ENCODE measurements at places on chromosomes 11 and 22. TPM values are rescaled to one million over a fixed set of nuclear protein-coding genes. Genes with fewer than 3 reads are reported as not detected.

DNA sequence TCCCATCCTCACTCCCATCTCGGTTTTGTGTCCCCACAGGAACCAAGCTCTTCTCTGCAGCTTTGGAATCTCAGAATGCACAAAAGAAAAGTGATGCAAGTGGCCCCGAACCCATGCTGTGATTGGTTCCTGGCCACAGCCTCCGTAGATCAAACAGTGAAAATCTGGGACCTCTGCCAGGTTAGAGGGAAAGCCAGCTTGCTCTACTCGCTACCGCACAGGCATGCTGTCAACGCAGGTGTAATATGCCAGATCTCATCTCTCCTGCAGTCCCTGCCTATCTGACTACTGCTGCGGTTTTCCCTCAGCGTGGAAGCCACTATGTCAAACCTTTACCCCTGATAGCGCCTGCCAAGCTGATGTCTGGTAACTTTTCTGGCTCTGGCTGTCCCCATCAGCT lies 200.5 kb upstream of the LRRC4C start:
- DNase-seq: no peak

GRCh38 chr11:2940921-2941821 lies 12.0 kb upstream of the PHLDA2 start:
- no peak for DNase-seq

- DNase-seq: no peak
Observed at GRCh38 chr11:114970927-114971645, 292.8 kb downstream of the NXPE2 start.

- no peak for DNase-seq
Observed at GRCh38 chr22:27989758-27990450, 70.8 kb upstream of the PITPNB start.

The RAB39A gene
- polyA plus RNA-seq: 0.58 TPM

DNA sequence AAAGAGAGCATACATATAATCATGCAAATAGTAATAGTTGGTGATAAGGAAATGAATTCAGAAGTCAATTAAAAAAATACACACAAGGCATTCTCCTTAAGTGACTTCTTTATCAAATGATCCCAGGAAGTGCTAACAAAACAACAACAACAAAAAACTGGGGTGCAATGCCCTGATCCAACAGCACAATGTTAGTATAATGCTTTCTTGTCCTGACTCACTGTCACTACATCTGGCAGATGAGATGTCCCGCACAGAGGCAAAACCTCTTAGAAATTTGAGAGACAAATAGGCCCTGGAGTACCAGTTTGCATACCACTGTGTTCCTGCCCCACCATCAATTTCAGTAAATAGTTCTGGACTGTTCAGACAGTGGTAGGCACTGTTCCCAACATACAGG lies 11.0 kb upstream of the AMBRA1 start:
- no peak for DNase-seq

GRCh38 chr22:23898006-23898974 lies 4.1 kb downstream of the MIF start:
- DNase-seq: no peak

DNA sequence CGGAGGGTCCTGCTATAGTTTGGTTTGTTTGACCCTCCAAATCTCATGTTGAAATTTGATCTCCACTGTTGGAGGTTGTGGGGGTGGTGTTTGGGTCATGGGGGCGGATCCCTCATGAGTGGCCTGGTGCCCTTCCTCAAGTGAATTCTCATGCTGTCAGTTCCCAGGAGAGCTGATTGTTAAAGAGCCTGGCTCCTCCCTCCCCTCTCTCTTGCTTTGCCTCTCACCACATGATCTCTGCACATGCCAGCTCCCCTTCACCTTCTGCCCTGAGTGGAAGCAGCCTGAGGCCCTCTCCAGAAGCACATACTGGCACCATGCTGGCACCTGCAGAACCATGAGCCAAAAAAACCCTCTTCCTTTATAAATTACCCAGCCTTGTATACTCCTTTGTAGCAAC lies 7.1 kb downstream of the TSPAN18 start:
- DNase-seq: no peak

DNA sequence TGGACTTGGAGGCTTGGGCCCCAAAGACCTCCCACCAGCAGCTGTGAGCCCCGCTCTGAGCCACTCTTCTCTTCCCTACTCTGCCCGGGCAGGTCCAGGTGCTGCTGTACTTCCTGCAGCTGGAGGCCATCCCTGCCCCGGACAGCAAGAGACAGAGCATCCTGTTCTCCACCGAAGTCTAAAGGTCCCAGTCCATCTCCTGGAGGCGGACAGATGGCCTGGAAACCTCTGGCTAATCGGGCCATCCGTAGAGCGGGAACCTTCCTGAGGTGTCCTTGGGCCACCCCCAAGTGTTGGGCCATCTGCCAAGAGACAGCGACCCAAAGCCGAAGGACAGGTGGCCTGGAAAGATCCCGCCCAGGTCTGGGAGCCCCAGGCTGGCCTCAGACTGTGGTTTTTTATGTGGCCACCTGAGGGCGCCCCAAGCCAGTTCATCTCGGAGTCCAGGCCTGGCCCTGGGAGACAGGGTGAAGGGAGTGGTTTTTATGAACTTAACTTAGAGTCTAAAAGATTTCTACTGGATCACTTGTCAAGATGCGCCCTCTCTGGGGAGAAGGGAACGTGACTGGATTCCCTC lies 135.1 kb downstream of the BCR start:
- DNase-seq: peak; percentile 37

The GAL3ST1 gene
- 27.9 TPM for polyA plus RNA-seq

- DNase-seq: no peak
Observed at GRCh38 chr11:26510756-26511155, 61.3 kb downstream of the MUC15 start.

DNA sequence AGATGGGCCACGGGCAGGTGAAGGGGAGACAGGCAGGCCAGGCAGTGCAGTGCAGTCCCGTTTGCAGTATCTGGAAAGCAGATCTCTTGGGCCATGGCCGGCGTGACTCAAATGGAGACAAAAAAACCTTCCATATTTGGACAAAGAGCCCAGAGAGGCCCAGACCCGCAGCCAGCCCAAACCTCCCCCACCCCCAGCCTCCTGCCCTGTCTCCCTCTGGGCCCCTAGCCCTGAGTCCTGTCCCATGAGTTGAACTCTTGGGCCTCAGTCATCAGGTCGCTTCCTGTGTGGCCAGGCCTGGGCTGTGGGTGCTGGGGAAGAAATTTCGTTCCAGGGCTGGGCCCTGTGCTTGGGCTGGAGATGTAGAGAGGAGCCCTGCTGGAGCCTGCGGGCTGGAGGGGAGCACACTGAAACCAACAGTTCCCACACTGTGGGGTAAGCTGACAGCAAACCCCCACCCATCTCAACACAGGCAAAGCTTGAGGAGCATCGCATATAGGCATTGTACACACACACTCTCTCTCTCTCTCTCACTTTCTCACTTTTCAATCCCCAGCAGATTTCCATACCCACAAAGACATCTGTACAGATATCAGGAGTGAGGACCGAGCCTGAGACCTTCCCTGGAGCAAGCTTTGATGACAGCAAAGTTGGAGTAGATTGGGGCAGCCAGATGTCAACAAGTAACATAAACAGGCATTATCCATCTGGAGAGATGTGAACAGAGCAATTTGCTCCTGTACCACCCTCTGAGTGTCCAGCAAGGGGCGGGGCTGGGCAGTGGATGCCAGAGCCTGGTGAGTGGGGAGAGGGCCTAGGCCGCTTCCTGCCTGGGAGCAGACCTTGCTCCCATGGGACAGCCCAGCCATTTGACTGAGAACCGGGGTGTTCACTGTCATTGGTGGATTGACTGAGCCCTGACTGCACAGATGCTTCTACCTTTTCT lies 17.2 kb downstream of the ARHGEF17 start:
- DNase-seq: no peak

DNA sequence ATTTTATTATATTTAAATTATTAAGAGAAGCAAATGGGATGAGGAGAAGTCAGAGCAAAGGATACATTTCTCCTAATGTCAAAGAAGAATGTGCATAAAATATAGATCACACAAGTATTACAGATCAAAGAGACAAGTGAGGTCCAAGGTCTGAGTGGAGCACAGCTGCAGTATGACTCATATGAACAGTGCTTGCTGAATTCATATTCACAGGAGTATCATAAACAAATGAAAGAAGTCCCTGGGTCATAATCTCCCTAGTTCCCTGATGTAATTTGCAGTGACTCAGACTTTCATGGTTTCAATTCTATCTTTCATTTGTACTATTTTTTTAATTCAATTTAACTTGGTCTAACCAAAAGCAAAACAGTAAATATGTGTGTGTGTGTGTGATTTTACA lies 499.0 kb upstream of the CCDC179 start:
- DNase-seq: no peak

The BRSK2 gene
- polyA plus RNA-seq: 0.26 TPM

DNA sequence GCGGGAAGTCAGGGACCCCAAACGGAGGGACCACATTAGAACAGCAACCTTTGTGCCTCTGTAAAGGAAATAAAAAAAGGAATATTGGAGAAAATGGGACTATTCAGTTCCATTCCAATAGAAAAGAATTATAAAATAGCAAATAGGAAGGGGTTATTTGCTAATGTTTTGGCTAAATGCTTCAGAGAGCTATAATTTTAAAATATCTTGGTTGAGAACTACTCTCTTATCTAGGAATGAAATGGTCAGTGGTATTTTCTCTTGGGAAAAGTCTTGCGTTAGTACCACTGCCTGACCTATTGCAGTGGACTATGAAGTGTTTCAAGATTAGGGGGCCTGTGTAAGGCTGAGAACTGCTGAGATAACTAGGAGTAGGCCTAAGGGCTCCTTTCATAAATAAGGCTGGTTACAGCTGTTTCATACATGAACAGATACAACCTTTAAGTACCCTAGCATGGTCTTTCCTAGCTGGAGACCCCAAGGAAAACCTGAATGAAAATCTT lies 6.9 kb upstream of the WEE1 start:
- DNase-seq: no peak

The ESAM gene
- 84.7 TPM for polyA plus RNA-seq

DNA sequence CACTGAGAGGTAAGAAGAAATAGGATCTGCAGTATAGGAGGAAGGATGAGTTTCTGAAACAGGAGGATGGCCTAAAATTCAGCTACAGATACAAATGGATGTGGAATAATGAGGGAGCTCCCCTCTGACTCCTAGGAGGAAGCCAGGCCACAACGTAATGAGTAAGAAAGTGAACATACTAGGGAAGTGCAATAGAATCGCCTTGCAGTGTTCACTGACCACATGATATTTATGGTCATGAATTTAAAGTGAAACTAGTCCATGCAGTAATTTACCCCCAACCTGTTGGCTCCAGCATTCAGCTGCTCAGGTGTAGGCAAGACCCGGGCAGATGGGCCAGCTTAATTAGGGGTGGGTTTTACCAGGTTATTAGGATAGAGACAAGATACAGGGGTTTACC lies 101.7 kb downstream of the DEUP1 start:
- DNase-seq: no peak

- DNase-seq: no peak
Observed at GRCh38 chr11:126224647-126225294, 13.2 kb downstream of the FAM118B start.

DNA sequence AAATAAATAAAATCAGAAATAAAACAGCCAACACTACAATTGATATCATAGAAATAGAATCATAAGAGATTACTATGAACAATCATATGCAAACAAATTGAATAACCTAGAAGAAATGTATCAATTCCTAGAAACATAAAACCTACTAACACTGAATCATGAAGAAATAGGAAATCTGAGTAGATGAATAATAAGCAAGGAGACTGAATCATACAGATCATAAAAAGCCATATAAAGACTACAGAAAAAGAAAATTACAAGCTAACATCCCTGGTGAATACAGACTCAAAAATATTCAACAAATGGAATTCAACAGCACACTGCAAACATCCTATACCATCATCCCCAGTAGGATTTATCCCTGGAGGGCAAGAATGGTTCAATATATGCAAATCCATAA lies 135.6 kb downstream of the SBF2 start:
- DNase-seq: no peak

The HEPN1 gene
- polyA plus RNA-seq: 1.3 TPM

The DAGLA gene
- 3.4 TPM for polyA plus RNA-seq

DNA sequence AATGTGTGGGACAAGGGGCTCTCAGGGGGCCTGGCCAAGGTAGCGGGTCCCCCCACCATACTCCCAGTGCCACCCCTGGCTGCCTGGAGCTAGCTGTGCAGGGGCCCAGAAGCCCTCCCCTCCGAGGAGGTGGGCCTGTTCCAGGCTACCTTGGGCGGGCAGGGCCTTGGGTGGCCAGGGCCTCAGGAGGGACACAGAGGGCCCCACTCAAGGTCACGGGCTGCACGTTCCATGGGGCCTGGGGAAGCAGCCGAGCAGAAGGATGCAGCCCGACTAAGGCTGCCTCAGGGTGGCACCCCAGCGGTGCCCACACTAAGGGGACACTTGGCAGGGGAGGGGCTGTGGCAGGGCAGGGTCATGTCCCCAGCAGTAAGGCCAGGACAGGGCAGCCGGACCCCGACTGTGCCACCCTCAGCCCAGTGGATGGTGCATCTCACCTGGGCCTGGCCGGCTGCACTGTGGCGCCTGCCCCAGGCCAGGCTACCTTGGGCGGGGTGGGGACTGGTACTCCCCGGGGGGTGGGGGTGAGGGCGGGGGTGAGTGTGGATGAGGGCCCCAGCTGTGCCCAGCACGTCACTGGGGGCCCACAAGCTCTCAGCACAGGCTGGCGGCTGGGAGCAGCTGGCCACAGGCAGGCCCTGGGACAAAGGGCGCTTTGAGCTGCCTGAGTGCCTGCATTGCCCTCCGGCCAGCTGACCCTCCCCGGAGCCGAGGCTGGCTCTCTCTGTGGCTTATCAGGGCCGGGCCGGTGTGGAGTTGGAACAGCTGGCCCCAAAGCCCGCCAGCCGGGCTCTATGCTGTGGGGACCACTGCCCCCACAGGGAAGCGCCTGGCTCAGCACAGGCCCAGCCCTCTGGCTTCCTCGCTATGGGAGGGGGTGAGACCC lies 117.1 kb downstream of the KCNQ1 start:
- no peak for DNase-seq

DNA sequence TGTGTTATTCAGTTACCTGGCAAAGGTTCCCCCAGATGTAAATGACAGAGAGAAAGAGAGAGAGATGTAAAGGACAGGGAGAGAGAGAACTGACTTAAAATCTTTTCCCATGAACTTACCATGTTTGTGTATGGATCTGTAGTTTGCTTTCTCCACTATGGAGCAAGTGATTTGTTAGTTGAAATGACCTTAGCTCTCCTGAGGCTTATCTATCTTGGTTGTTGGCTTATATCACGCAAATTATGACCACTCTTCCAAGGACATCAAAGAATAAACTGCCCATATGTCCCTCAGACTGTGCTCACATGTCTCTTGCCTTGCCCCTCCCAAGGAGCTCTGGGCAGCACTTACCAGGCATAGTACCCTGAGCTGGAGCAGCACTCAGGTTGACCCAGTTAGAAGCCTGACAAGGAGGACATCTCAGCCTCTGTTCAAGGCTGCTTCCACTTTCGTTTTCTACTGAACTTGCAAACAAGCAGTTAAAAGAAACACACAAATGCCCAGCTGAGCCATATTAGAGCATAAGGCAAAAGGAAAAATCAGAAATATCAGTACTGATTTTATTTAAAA lies 95.3 kb upstream of the RCN1 start:
- DNase-seq: no peak

The MRGPRX4 gene
- polyA plus RNA-seq: not detected

GRCh38 chr11:114036147-114036811 lies 23.2 kb upstream of the ZBTB16 start:
- DNase-seq: peak; percentile 50

The SAA2 gene
- polyA plus RNA-seq: not detected
